Non-pigmented ciliary epithelial cell (primary cell): ENCODE measurements at places on chromosomes 7 and 10.

GRCh38 chr10:21721000-21721665 lies 187.1 kb downstream of the MLLT10 start:
- DNase-seq = no peak

GRCh38 chr7:12391922-12392615 lies 11.6 kb downstream of the VWDE start:
- no peak for DNase-seq

DNA sequence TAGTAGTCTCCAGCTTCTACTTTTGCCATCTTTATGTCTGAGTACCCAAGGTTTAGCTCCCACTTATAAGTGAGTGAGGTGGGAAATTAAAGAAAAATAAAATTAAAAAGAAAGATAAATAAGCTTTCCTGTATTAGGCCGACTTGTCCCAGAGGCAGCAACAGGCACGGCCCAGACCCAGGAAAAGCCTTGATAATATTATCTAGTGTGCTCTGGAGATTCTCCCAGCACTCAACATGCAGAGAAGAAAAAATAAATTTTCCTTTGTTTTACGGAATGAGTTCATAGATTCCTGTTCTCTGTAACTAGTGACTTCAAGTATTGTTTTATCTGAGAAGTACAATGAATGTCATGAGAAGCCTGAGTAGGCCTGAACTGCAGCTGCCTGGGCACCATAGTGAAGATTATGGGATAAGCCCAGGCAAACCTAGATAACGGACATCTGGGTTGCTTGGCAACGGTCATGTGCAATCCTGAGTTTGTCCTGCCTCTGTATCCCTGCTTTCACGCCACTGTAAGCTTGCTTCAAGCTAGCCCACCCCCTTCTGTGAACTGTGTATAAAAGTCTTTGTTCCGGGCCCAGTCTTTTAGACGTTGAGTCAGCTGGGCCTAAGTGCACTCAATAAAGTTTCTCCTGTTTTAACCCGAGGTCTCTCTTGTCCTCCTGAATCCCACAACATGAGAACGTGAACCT lies 6.4 kb downstream of the ATE1 start:
- no peak for DNase-seq

GRCh38 chr7:149791-150636 lies 42.4 kb upstream of the FAM20C start:
- no peak for DNase-seq

- DNase-seq = no peak
These were observed 118.2 kb downstream of the LARP4B start for GRCh38 chr10:813286-813685.

DNA sequence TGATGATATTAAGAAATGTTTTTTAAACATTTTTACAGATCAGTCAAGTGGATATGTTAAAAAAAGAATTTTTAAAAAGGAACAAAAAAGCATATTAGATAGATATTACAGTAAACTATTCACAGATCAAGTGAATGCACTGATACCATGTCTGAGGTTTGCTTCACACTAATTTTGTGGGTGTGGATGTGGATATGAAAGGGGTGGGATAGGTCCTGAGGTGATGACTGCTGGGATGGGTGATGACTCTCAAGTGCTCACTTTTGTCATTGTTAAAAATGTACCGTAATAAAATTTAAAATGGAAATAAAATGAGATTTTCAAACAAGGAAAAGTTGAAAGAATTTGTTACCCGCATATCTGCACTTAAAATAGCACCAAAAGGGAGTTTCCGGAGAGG lies 54.1 kb downstream of the AGMO start:
- DNase-seq = no peak
